Stimulated activated CD8-positive, alpha-beta memory T cell treated with anti-CD3 and anti-CD28 coated beads, Interleukin-15, amount 100 ng/mL, for 4 hours (primary cell): ENCODE measurements at places on chromosomes 3 and 15.

DNA sequence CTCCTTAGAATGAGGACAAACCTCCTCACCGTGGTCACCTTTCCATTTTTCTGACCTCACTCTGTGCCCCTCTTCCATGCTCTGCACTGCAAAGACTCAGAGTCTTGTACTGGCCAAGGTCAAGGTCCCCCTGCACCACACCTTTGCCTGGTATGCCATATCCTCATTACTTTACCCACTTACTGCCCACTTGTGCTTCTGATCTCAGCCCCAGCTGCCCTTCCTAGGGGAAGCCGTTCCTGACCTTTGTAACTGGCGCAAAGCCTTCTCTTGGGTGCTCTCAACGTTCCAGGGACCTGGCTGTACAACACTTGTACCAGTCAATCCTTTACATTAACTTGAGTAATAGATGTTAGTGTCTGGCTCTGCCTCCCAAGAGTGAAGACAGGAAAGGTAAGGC is 256.0 kb downstream of the SV2B start:
- DNase-seq: no peak

DNA sequence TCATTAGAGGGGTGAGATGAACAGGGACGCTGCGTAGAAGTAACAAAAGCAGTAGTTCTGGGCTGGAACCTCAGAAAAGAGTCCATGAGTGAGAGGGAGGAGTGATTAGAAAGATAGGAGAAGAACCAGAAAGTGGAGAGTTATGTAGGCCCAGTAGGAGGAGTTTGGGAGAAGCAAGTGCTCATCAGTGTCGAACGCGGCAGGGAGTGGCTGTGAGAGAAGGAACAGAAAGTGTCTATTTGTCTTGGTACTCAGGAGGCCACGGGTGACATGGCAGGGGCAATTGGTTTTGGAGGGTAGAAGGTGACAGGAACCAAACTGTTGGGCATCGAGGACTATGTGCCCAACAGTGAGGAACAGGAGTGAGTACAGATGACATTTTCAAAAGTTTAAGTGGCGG is 1.3 kb upstream of the INSYN1 start:
- DNase-seq: no peak

DNA sequence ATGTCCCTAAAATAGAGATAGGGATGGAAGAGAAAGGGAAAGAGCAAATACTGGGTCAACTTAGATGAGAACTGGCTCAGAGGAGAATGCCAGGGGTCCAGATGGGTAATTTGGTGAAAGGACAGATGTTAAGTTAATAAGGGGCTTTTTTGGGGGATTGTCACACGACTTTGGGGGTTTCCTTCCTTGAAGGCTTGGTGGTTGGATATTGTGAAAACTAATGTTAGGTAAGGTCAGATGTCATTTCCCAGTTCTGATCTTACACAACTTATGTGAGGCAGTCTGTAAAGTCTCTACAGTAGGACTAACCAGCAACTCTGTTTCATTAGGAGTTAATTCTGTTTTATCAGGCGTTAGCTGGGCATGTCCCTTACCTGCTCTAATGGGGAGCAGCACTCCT is 231.1 kb downstream of the NR2F2 start:
- DNase-seq: no peak

GRCh38 chr15:64493641-64494040 is 33.3 kb downstream of the ZNF609 start:
- DNase-seq: no peak

- DNase-seq: no peak
These were observed 125.6 kb downstream of the PLCH1 start for GRCh38 chr3:155619118-155619915.

- DNase-seq: no peak
These were observed 31.0 kb upstream of the ATOSA start for GRCh38 chr15:52710050-52710707.

GRCh38 chr15:39784125-39784524 is 1.5 kb upstream of the FSIP1 start:
- no peak for DNase-seq

DNA sequence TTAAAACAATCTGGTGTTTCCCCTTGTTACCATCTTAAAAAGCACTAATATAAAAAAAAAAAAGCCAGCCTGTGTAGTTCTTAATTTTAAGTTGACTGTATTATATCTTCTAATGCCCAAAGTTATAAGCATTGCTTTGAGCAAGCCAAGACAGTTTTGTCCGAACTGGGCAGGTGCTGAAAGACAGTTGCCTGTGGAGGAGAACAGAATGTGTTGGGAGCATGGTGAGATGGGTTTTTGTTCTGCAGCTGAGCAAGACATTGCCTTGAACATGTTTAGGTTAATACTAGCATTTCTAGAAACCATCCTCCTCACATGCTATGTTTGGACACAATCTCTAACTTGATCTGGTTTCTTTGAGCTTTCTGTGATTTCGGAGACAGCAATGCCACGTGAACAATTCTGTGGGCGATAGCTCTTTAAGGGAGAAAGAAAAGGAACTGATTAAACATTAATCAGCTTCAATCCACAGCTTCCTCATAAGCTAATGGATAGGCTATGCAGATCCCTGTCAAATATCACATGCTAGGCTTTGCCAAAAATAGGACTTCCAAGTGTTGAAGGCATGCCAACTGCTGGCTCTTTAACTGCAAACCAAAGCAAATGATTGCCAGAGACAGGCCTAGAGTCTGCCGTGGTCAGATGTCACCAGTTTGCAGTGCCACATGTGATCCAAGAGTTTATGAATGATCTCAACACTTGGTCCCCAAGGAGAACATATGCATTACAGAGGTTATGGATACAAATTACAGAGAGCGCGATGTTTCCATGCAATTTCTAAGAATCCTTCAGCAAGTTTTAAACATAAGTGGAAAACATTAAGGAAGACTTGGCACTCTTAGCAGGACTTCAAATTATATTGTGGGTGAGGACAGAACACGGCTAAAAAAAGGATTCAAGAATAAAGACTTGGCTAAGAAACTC is 428.1 kb downstream of the ROBO2 start:
- no peak for DNase-seq

DNA sequence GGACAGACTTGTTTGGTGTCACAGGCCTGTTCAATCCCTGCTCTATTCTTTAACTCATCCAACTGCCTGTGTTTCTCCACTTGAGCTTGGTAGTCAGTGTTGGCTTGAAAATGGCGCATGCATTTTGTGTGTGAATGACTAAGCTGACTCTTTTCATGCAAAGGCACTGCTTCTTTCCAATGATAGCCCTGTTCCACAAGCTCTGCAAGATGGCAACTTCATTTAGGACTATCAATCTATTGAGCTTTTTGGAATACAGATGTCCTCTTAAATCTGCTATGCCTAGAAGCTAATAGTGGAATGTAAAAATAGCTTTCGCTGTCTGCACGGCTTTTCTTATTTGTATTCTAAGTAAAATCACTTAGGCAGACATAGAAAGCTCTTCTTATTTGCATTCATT is 33.6 kb upstream of the SYNPR start:
- no peak for DNase-seq

- no peak for DNase-seq
These were observed 63.8 kb upstream of the CGNL1 start for GRCh38 chr15:57312318-57313133.

- no peak for DNase-seq
These were observed 336.0 kb downstream of the VGLL3 start for GRCh38 chr3:86654806-86655460.

DNA sequence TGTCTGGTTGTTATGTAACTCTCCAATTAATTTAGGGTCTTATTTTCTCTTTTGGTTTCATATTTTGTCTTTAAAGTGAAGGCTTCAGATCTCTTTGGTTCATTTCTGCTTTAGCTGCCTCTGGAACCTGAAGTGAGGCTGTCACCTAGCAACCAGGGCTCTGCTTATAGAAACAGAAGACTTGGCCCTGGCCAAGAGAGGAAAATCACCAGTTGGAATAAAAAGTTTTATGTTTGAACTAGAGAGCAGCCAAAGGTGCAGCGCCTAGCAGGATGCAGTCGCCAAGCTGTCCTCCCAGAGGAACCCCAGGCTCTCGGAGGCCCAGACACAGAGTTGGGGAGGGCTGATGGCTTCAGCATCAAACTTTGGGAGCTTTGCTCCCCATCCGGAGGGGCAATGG is 41.1 kb downstream of the LYZL4 start:
- DNase-seq: no peak

DNA sequence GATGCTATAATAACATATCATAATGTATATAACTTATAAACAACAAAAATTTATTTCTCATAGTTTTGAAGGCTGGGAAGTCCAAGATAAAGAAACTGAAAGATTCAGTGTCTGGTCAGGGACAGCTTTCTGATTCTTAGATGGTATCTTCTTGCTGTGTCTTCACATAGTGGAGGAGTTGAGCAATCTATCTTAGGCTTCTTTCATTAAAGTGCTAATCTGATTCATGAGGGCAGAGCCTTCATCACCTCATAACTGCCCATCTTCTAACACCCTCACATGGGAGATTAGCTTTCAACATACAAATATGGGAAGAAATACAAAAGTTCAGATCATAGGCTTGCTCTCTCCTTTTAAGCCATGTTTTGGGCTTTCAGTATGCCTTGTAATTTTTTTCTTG is 774.8 kb upstream of the EPHA6 start:
- DNase-seq: no peak

- DNase-seq: no peak
These were observed 422.6 kb downstream of the MECOM start for GRCh38 chr3:169240786-169241486.

DNA sequence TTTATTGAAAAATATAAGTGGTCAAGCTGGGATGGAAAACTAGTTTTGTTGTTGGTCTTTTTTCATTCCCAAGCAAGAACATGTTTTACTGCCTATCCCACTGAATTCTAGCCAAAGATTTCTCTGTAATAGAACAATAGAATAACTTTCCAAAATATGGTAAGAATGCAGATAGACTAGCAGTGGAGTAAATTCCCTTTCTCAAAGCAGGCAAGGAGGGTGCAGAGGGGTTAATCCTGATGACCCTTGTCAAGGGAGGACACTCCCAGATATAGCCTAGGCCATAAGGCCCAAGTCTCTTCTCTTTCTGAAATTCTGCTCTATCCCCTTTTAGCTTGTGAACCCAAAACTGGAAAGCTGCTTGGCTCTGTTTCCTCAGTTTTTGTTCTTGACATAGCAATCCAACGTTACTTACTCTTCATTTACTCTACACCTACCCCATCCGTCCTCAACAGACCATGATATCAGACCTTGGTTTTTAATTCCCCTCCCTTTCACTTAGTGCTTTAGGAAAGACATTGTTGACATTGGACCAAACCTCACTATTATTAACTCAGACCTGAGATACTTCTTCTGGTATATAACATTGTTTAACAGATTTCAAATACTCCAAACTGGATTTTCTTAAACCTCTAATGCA is 453.6 kb upstream of the THBS1 start:
- no peak for DNase-seq

- DNase-seq: no peak
These were observed 57.7 kb upstream of the CTSH start for GRCh38 chr15:79002581-79002980.

DNA sequence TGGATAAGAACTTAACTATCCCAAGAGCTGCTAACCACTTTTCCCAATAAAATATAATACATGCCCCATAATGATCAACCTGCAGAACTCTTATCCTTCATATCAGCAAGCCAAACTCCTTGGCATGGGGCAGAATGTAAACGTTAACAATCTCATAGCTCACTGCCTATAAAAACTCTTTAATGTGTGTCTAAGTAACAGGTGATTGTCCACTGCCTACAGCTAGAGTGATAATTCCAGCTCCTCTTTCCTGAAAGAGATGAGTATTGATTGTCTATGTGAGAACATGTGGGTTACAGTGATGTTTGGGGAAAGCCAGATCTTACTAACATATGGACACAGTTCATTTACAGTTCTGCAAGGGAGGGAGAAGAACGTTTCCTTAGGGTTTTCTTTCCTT is 11.3 kb upstream of the GLCE start:
- no peak for DNase-seq

DNA sequence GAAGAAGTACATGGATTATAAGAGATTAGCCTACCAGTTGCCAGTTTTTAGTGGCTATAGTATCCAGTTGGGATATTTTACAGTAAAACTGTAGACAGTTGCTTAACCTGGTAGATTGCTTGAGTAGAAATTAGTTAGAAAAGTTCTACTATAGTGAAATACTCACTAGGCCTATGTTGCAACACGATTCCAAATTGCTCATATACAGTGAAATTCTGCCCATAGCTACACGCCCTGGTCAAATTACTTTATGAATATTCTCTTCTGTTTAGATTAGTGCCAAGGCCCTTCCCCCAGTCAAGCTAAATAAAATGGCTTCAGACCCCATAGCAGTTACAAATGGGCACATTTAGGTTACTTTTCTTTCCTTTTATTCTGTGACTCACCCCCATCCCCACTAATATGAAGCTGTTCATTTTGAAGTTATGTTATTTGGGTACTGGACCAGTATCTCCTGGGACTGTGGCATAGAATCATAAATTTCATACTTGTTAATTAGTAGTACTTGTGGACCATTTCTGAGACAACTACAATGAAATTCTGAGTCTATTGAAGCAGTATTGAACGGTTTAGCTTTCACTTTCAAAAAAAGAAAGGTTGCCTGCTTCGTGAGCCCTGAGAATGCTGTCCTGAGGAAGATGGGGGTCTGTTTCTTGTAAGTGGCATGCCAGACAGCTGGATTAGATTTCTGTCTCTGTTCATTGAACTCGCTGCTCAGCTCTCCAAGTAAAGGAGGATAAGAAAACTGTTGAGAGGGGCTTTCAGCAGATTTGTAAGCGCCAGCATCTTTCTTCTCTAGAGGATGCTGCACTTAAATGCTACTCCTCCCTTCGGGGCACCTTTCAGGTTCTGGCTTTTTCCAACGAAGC is 65.8 kb upstream of the CFAP20DC start:
- DNase-seq: no peak

GRCh38 chr3:42514876-42515275 is 12.4 kb downstream of the VIPR1 start:
- DNase-seq: no peak

GRCh38 chr3:150218236-150218635 is 189.9 kb upstream of the TSC22D2 start:
- no peak for DNase-seq

GRCh38 chr15:100821327-100821726 is 58.3 kb upstream of the ALDH1A3 start:
- no peak for DNase-seq

GRCh38 chr3:114444216-114444615 is 150.4 kb downstream of the TIGIT start:
- no peak for DNase-seq

GRCh38 chr3:59285560-59285959 is 235.7 kb upstream of the CFAP20DC start:
- no peak for DNase-seq

DNA sequence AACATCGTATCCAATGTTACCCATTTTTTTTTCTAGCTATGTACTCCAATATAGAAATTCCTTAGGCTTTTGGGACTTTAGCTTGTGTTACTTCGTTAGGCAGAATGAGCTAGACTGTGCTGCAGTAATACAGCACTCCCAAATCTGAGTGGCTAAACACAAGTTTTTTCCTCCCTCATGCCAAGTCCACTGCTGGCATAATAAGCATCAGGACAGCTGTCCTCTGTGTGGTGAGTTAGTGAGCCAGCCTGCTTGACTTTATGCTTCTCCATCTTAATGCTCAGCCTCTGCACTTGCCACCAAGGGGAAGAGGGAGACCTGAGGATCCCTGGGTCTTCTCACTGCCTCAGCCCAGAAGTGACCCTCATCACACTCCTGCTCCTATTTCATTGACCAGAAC is 18.2 kb upstream of the ACOX2 start:
- DNase-seq: no peak
